Hippocampal formation (tissue), 2 donors: ENCODE measurements at places on chromosomes 11 and 22.

- peak; percentile 97 for DNase-seq
Measured at GRCh38 chr11:96464700-96465307, 75.0 kb downstream of the JRKL start.

- peak; percentile 45 for DNase-seq
Measured at GRCh38 chr22:20531404-20532201, 24.2 kb downstream of the MED15 start.

GRCh38 chr22:17077255-17077654 lies 7.5 kb upstream of the IL17RA start:
- no peak for DNase-seq

DNA sequence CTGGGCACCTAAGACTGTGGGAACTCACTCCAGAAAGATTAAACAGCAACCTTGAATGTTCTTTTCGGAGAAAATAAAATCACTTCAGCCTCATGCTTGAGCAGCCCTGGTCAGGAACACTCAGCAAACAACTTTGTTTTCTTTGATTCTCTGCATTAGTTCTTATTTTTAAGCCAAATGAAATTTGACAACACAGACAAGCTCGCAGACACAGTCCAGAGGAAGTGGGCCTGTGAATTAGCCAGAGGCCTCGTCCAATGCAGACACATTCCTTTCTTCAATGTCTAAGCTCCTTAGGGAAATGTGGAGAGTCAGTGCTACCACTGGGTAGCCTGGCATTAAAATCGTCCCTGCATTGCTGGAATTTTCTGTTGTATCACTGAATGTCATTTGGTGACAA lies 62.9 kb upstream of the CSNK2A3 start:
- DNase-seq = no peak

DNA sequence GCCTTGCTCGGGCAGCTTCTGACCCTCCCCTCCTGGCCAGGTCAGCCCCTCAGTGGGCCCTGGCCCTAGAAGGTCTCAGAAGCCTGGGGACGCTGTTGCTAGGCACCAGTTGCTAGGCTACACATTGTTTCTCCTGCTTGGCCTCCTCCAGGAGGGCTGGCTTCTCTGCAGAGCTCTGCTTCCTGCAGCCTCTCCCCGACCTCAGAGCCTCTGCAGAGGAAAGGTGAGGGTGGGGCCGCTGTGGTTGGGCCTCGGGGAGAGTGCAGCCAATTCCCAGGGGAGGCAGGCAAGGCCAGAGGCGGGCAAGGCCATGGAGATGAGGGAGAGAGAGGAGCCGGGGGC lies 27.6 kb upstream of the LRRC10B start:
- no peak for DNase-seq

GRCh38 chr11:12862696-12863469 lies 146.2 kb upstream of the RASSF10 start:
- peak; percentile 27 for DNase-seq

DNA sequence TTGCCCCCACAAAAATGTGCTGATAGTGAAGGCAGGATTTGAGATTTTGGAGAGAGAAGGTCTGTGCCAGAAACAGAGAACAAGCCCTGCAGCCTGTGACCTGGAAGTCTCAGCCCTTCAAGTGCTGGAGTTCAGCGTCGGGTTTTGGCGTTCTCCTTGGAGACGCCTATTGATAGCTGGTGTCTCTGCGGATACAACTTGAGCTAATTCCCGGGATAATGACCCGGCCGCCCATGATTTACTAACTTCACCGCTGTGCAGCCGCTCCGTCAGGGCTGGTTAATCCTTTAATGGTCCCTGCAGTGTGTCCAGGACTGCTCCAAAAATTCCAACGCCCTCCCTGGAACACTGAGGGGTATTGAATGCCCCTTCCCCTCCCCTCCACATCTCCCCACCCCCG lies 76.6 kb downstream of the WT1 start:
- no peak for DNase-seq

DNA sequence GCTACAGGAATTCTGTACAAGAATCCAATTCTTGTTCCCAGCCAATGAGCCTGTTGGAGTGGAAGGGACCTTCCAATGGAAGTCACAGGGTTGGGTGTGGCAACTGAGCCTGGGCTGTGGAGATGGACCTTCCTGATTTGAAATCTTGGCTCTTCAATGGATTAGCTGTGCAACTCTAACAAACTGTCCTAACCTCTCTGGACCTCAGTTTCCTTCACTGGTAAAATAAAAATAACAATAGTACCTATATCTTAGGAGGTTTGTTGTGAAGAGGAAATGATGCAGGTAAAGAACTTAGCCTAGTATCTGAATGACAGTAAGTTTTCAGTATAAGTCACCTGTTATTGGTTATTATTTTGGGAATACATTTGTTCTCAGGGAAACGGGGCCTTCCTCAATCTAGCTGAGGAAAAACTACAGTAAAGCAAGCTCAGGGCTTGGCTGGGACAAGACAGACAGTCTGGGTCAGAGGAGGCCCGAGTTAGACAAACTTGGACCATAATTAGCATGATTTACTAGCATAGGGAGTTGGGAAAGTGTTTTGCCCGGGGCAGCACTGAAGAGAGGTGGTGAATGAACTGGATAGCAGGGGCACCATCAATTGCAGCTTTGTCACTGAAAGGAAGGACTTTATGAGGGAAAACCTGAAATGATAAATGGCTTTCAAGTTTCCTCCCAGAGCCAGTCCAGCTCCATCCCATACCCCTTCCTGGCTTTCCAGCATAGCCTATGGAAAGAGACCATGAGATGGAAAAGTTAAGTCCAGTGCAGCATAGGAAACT lies 13.7 kb downstream of the ELF5 start:
- DNase-seq = no peak

DNA sequence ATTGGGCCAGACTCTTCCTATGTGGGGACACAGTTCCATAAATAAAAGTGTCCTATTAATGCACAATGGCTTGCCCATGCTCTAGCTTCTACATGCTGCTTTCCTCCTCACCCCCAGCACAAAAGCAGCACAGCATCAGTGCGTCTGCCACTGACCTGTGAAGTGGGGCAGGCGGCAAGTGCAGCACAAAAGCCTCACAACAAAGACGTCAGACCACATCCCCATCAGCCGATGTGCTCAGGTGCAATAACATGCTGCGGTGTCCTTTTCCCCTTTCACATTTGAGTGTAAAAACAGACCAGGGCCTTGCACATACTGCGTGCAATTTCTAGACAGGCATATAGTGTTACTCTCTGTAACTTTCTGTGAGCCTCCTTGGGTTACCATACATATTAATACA lies 12.8 kb downstream of the DKK3 start:
- DNase-seq = no peak

GRCh38 chr11:83336993-83337392 lies 50.8 kb upstream of the CCDC90B start:
- DNase-seq = no peak

- peak; percentile 56 for DNase-seq
Measured at GRCh38 chr22:19629720-19630419, 84.4 kb upstream of the SEPTIN5 start.

DNA sequence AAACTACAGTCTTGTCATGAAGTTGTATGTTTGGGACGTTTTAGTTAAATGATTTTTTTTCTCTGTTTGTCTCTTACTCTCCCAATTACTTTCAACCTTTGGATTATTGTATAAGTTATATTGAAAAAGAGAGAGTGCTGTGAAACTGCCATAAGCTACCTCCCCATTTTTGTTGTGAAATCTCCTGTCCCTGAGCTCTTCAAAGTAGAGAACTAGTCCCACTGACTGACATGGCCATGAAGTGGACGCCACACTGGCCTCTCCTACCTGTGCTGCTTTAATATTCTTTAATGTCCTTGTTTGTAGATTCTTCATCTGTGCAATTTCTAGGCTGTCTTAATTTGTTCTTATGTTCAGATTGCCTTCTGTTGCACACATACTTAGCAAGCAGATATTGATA lies 56.3 kb downstream of the PPFIA1 start:
- no peak for DNase-seq

DNA sequence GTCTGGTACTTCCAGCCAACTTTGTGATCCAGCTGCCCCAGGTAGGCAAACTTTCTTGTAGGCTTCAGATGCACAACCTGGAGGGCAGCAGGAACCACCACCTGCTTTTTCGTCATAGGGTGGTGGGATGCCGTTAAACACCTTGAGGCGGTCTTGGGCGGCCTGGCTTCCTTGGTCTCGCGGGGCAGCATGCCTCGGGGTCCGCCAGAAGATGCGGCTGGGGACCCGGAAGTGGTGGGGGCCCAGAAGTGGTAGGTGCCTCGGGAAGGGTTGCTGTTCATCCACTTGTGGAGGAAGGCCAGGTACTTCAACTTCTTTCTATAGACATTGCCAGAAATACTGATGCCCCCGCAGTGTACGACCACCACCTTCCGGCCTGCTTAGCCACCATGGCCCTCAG lies 13.3 kb downstream of the DUSP18 start:
- no peak for DNase-seq

- no peak for DNase-seq
Measured at GRCh38 chr11:94775567-94776327, 7.6 kb downstream of the AMOTL1 start.

DNA sequence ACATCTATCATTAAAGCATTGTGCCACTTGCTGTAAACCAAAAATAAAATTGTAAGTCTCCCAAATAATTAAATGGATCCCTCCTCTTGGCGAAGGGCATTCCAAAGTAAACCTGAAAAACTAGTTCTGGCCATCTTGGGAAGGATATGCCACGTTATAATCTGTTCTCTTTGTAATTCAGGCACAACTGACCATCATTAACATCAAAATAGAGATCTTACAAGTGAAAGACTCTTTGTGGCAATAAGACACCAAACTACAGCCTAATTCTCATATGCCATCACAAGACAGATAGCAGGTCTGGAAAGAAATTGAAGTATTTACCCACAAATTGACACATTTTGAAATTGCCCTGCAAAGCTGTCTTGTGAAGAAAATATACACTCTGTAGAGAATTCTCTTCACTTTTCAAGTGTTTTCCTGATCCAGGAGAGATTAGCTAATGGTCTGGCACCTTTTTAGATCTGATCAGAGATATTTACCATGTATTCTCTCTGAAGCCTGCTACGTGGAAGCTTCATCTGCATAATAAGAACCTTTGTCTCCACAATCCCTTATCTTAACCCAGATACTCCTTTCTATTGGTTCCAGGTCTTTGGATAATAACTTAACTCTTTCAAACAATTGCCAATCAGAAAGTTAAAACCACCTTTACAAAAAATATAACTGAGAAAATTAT lies 630.4 kb upstream of the CCDC179 start:
- DNase-seq = no peak

DNA sequence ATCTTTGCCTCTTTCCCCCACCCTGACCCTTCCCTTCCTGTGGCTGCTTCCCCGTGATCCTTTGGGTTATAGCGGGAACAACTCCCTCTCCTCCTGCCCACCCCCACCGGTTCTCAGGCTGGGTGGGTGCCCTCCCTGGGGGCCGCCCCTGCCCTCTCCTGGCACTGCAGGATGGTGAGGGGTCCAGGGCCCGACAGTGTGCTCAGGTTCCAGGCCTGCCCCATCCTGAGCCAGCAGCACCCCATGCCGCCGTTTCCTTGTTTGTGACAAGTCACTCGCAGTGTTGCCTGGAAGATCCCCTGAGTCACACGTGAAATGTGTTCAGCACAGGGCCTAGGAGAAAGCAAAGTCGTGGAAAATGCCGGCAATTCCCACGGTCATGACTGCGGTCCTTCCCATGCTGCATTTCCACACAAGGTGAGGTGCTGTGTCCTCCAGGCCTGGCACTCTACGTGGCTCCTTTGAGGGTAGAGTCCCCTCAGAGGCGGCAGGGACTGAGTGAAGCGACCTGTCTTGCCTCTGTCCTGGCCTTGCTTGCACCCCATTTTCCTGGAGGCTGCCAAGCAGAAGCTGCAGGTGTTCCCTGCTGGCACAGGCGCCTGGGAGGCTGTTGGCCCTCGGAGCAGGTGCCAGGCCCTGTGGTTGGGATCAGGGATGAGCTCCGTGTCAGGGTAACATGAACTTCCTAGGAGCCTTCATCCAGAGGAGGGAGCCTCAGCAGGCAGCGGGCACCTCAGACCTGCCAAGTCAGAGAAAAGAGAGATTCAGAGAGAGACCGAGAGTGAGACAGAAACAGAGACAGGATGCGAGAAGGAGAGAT lies 80.5 kb upstream of the LINC01488 start:
- DNase-seq = no peak

- DNase-seq = no peak
Measured at GRCh38 chr11:124597626-124598025, 13.6 kb upstream of the PANX3 start.

GRCh38 chr11:17770048-17770652 lies 35.6 kb downstream of the KCNC1 start:
- DNase-seq = no peak

DNA sequence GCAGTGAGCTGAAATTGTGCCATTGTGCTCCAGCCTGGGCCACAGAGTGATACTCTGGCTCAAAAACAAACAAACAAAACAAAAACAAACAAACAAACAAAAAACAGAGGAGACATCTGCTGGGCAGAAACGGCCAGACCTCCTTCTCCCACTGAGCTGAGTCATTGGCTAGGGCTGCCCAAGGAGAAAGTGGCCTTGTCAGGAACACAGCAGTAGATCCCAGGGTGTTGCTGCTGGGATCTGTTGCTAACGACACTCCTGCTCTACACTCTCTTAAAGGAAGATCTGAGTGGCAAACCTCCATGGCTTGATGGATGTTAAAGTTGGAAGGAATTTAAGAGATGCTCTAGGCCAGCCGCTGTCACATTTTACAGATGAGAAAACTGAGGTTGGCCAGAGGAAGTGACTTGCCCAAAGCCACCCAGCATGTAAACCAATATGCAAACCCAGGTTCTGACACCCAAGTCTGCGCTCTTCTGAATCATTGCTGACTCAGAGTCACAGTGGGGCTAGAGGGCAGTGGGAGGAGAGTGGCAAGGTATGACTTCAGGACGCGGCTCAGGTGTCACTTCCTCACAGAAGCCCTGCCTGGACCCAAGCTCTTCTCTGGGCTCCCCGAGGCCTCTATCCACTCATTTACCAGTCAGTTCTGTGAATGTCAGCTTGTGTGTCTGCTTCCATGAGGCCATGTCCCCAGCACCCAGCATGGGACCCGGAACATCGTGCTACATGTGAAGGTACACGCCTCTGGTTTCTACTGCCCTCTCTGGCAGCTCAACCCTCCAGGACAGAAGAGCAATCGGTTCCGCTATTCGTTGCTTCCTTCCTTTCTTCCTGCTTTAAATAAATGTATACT lies 11.3 kb upstream of the GDPD5 start:
- no peak for DNase-seq

GRCh38 chr22:27879923-27880322 lies 39.1 kb downstream of the PITPNB start:
- DNase-seq = no peak

GRCh38 chr11:2697866-2698265 lies 1.9 kb downstream of the KCNQ1OT1 start:
- no peak for DNase-seq

DNA sequence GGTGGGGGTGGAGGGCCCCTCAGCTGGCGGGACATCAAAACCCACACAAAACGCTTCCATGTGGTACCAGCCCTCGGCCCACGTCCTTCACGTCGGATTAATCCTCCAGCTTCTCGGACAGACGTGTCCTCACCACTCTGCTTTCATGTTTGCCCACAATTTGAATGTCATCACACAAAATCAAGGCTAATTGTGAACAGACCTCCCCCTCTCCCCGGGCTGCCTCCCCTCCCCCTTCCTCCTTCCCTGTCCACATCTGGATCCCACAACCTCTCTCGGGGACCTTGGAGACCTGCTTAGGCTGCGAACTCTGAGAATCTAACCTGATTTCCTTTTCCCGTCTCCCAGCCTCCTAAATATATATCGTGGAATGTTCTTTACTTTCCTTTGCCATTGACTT lies 262.9 kb downstream of the MN1 start:
- DNase-seq = no peak
